ENCODE measurements at places on chromosomes 5 and 9. TPM values are rescaled to one million over a fixed set of nuclear protein-coding genes. Genes with fewer than 3 reads are reported as not detected.

DNA sequence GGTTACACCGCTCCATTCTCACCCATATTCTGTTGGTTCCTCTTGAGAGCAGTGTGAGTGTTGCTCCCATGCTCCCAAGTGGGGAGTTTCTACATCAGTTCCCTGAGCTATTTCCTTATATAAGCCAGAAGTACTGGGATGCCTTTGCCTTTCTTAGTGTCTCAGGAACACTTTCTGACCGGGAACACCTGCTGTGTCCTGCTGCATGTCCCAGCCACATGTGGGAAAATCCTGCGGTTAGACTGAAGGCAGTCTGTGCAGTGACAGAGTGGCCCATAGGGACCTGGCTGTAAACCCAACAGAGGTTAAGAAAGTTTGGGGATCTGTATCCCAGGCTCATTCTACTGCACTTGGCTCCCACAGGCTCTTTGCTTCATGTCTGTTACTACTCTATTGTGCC is 126.0 kb downstream of the EGFLAM start:
- peaks cover 3% of the 10 kb centered on the region for H3K4me1 ChIP-seq
- peaks cover 6% of the 10 kb centered on the region for H3K27me3 ChIP-seq
- DNase-seq, result no peak
- H3K27ac ChIP-seq, result no peak overlapping the region
- H3K4me3 ChIP-seq, result no peak overlapping the region
- H3K36me3 ChIP-seq, result no peaks in the 10 kb centered on the region

DNA sequence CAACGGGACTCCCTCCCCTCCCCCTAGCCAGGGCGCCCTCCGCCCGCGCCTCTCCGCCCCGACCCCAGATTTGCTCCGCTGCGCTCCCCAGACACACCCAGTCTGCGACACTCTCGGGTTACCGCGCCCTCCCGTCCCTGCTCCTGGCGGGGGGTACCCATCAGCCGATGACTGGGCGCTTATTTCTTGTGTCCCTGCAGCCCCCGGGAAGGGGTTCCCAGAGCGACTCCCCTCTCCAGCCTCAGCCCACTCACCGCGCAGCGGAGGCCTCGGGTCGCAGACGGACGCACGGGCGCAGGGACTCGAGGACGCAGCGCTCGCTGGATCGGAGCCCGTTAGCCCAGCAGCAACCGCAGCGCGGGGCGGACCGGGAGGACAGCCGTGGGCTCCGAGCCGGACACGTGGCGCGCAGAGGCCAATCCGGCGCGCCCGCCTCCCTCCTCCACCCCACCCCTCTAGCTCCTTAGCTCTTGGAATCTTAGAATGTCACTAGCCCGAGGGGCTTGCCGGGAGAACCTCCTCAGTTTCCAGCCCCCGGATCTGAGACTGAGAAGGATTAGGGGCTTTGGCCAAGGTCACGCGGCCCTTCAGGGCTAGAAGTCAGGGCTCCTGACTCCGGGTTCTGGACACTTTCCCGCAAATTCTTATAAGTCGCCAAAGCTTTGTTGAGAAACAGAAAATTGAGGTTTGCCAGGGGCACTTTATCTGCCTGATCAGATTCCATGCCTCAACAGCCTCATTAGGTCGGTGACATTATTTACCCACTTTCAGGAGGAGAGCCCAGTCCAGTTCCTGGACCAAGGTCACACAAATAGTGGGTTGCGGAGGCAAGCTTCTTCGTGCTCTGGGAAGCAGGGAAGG is at the start of gene ANXA6:
Gene ANXA6, minus strand, starts transcription at position 354 of the 861 bp plus-strand sequence. CDS start 9,878 bp downstream, outside the sequence.
- H3K4me1 ChIP-seq, result peaks cover 62% of the 10 kb centered on the region
- peak; percentile 34 for DNase-seq
- peak within 1 kb of the TSS; percentile 96 for H3K4me3 ChIP-seq
- no peaks in the 10 kb centered on the region for H3K27me3 ChIP-seq
- peak within 1 kb of the TSS; percentile 89 for H3K27ac ChIP-seq

DNA sequence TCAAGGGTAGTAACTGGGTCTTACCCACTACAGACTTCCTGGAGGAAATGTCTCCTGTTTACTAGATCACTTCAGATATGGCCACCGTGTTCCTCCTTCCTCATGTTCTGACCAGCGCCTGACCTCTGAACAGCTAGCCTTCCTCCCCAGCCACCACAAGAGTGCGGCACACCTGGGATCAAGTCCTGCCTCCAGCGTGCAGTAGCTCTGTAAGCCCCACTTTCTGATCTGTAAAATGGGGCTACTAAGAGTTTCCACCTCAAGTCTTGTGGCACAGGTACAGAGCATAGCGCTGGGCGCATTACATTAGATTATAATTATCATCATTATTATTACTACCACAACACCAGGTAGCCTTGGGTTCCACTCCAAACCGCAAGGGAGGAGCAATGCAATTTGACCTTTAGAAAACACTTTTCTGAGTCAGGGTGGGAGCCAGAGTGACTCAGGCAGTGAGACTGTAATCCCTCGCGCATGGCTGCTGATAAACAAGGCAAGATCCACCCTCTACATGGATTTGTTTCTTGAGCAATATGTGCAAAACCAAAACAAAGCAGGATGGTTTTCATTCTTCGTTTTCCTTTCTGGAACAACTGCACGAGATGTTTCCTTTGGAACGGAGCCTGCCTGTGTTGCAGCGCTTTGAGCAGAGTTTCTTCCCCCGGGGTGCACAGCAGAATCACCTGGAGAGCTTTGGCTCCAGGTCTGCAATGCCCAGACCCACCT is 65.0 kb upstream of the ANGPTL2 start:
- H3K27me3 ChIP-seq, result peaks cover 4% of the 10 kb centered on the region
- no peak for DNase-seq

GRCh38 chr9:114518599-114519022 is 13.3 kb upstream of the WHRN start:
- no peak for DNase-seq
- peaks cover 7% of the 10 kb centered on the region for H3K27me3 ChIP-seq
- no peaks in the 10 kb centered on the region for H3K36me3 ChIP-seq
- H3K4me3 ChIP-seq, result no peak overlapping the region
- peaks cover 3% of the 10 kb centered on the region for H3K4me1 ChIP-seq

- no peaks in the 10 kb centered on the region for H3K36me3 ChIP-seq
- no peak for DNase-seq
- no peak overlapping the region for H3K4me3 ChIP-seq
- no peak overlapping the region for H3K27ac ChIP-seq
These were observed 95.7 kb downstream of the ACTBL2 start for GRCh38 chr5:57386958-57387357.

DNA sequence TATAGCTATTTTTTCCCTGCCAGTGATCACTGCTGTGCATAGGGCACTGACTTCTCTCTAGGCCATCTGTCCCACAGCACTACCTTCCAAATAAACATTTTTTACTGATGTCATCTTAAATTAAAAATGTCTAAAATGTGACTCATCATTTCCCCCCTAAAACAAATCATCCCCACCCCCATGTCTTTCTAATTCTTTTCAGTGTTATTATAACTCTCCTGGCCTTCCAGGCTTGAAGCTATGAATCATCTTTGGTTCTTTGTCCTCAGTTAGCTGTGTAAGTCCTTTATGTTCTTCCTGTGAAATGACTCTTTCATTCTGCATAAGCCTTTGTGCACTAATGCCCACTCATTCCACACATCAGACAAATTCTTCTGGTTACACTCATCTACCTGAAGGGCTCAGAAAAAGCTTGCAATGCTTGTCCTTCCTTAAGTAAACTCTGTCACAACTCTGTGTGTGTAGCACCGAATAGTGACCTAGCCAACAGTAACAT is 78.1 kb downstream of the CFAP95 start:
- no peak overlapping the region for H3K27ac ChIP-seq
- no peak for DNase-seq
- H3K27me3 ChIP-seq, result no peaks in the 10 kb centered on the region

The C5orf63 gene
- 11.0 TPM for total RNA-seq

Measured in T-cell (primary cell).